Stimulated activated CD8-positive, alpha-beta memory T cell treated with anti-CD3 and anti-CD28 coated beads, Interleukin-7, amount 100 ng/mL, for 4 hours (primary cell): ENCODE measurements at places on chromosomes 1 and 21.

GRCh38 chr1:152747831-152748230 lies 10.0 kb upstream of the KPRP start:
- no peak for DNase-seq

- DNase-seq: no peak
Measured at GRCh38 chr1:46764402-46764801, 34.4 kb upstream of the CYP4B1 start.

DNA sequence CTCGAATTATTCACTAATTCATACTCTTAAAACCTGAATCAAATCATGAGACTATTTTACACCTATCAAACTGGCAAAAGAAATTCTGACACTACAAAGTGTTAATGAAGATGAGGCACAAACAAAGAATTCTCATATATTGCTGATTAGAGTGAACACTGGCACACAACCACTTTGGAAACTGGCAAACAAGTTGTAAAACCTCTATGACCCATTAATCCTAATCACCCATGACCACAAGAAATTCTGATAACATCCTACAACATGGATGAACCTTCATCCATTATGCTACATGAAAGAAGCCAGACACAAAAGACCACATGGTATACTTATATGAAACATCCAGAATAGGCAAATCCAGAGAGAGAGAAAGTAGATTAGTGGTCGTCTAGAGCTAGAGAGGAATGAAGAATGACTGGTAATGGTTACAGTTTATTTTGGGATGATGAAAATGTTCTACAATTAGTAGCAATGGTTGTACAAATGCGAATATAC lies 8.5 kb downstream of the GPBP1L1 start:
- no peak for DNase-seq

GRCh38 chr1:184633785-184634184 lies 120.9 kb downstream of the EDEM3 start:
- no peak for DNase-seq

DNA sequence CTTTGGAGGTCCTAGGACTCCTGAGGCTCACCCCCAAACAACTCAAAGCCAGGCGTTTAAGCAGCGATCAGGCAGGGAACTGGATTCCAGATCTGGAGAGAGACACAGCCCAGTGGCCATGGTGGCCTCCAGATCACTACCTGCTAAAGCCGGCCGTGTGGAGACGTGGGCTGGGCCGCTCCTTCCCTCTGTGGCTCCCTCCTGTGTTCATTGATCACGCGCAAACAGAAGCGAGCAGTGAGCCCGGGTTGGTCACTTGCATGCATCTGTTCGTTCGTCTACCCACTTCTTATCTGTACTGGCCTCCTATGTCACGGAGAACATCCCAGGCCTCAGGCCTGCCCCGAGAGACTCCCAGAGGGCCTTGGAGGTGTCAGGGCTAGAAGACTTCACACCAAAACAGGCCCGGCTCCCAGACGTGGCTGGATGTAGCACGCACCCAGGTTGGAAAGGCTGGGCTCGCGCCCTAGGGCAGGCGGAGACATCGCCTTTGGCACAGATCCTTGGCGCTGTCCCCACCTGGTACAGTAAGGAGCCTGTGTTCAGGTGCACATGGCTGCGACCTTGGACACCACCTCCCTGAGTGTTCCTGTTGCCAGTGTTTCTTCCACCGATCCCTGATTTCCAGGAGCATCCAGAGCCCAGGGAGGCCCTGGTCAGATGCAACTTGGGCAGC lies 76.7 kb upstream of the ARHGEF16 start:
- no peak for DNase-seq

- DNase-seq: no peak
Measured at GRCh38 chr1:179052776-179053175, 27.1 kb downstream of the FAM20B start.
